Liver (tissue), 10 donors: ENCODE measurements at places on chromosomes 16 and 17. TPM values are rescaled to one million over a fixed set of nuclear protein-coding genes. Genes with fewer than 3 reads are reported as not detected.

- no peaks in the 10 kb centered on the region for H3K27me3 ChIP-seq
- no peak overlapping the region for H3K4me3 ChIP-seq
- DNase-seq = no peak
Observed at GRCh38 chr17:72422505-72423285, 301.9 kb downstream of the SOX9 start.

- no peak overlapping the region for H3K4me3 ChIP-seq
- peaks cover 5% of the 10 kb centered on the region for H3K27me3 ChIP-seq
- no peak for DNase-seq
- no peaks in the 10 kb centered on the region for H3K4me1 ChIP-seq
- H3K27ac ChIP-seq = no peak overlapping the region
Observed at GRCh38 chr17:70426752-70427151, 257.4 kb downstream of the KCNJ2 start.

DNA sequence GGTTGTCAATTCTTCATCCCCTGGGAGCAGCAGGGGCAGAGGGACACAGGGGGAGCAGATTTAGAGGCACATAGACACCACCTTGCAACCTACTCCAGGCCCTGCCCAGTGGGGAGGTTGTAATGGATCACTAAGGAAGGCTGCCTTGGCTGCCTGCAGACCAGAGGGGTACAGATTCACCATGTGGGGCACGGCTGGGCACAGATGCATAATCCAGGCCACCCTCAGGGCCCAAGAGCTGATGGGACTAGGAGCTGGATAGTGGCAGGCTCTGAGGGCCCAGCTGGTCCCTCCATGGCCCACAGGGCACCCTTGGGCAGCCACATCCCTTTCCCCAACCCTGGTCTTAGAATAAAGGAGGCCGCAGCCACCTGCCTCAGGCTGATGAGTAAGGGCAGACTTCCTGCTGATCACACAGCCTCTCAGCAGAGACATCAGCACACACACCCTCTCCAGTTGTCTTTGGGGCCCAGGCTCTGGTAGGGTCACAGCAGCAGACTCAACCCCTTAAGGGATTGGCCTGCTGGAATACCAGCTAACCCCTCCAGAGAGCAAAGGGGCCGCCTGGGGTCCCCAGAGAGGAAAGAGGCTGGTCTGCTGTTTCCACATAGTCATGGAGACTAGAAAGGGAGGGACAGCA lies 224.9 kb downstream of the GSG1L start:
- H3K4me3 ChIP-seq = no peak overlapping the region
- H3K27me3 ChIP-seq = no peaks in the 10 kb centered on the region
- no peaks in the 10 kb centered on the region for H3K4me1 ChIP-seq
- H3K27ac ChIP-seq = no peak overlapping the region
- H3K36me3 ChIP-seq = no peaks in the 10 kb centered on the region
- no peak for DNase-seq

- H3K4me1 ChIP-seq = peaks cover 8% of the 10 kb centered on the region
- H3K27me3 ChIP-seq = no peaks in the 10 kb centered on the region
- DNase-seq = no peak
- H3K36me3 ChIP-seq = peaks cover 11% of the 10 kb centered on the region
Observed at GRCh38 chr17:1733759-1734158, 8.9 kb upstream of the SERPINF2 start.

- H3K27ac ChIP-seq = no peak overlapping the region
- H3K36me3 ChIP-seq = peaks cover 27% of the 10 kb centered on the region
- no peak overlapping the region for H3K4me3 ChIP-seq
Observed at GRCh38 chr17:51200295-51200694, 34.1 kb downstream of the NME2 start.

ERBB2 gene
- polyA plus RNA-seq = 10.5 TPM
